SK-MEL-5 (cell line): ENCODE measurements at places on chromosomes 5 and 9.

DNA sequence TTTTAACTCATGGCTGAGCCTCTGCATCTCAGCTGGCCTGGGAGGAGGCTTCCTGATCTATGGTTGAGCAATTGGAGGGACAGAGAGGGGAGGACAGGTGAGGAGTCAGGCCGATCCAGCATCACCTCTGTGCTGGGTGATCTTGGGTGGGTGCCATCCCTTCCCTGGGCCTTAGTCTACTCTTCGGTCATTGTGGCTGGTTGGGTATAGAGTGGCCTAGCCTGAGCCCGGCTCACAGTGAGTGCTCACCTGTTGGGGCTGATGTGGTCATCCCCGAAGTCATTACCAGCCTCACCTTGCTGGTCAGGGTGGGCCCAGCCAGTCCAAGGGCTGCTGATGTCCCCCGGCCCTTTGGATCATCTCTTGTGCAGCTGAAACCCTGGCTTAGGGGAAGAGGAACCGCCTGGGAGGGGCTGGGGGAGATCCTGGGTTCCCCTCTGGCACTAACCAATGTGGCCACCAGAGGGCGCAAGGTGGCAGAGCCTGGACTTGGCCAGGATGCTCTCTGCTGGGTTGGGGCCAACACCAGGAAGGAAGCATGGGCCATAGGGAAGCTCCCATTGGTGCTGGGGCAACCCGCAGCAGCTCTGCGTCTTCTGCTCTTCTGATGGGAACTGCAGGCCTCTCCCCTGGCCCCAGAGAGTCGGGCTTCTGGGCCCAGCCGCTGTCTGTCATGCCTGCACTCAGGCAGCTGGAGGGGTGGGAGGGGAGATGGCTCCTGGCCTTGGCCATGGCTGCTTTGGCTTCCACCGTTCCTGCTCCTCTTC is 17.3 kb upstream of the ODF2 start:
- DNase-seq: peak; percentile 88

DNA sequence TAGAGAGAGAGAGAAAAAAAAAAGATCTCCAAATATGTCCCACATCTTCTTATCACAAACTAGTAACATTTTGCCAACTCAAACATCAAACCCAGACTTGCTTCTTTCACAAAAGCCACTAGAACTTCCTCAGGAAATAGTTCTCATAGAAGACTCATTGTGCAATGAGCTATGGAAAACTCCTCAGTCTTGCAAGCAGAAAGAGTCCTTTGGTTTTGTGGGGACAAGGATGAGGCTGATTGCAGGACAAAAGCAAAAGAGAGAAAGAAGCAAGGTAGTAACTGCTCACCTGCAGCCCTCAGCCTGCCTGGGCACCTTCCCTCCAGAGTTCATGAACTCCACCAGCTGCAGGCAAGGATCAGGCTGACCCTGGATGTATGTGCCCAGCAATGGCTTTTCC is 399.0 kb downstream of the IRX1 start:
- DNase-seq: no peak

- DNase-seq: peak; percentile 84
These were observed 763 bp downstream of the TJP2 start for GRCh38 chr9:69174616-69175463.

DNA sequence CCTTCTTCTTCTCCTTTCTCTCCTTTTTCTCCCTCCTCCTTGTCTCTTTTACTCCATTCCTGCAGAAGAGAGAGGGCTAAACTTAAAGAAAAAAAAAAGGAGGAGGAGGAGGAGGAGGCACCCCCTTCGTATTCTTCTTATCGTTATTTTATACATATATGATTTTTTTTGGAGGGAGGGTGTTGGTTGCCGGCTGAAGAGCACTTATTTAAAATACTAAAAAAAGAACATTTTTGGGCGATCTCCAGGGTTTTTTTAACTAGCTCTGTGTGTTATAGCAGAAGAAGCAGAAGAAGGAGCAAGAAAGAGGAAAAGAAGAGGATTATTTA is 381 bp downstream of the NR2F1 start:
- DNase-seq: no peak

GRCh38 chr9:33785914-33786313 is 9.4 kb upstream of the PRSS3 start:
- peak; percentile 52 for DNase-seq

DNA sequence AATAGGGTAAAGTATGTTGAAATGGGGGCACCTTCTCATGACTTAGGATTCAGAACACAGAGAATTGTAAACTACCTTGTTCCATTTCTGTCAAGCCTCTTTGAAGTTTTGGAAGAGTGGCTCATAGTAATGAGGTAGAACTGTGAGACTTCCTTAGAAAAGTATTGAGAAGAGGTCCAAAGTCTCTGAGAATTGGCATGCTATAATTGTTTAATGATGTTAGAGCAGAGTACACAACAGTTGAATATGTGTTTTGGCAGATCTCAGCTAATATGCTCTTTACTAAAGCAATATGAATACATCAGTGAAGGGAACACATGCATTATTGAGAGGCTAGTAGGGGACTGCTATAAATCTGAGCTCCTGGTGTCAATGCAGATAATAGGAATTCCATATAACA is 579.4 kb upstream of the RIOK2 start:
- DNase-seq: no peak

- DNase-seq: peak; percentile 68
These were observed 205.6 kb downstream of the DENND1A start for GRCh38 chr9:123724211-123724796.

GRCh38 chr5:98968056-98968564 is 39.3 kb upstream of the CHD1 start:
- DNase-seq: no peak

DNA sequence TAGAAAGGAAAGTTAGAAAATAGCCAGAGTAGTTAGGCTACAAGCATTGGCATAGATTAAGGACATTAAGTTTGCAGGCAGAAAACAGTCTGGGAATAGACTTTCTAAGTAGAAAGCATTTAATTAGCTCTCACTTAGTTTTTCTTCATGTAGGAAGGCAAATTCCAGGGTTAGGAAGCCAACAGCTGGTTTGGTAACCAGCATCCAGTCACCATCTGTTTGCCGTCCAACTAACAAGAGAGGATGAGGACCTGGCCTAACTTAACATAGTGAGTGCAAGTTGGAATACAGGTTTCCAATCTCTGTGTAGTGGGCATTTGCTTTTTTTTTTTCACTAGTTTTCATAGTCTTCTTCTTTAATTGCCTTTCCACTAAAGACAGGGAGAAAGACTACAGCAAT is 121.7 kb upstream of the NR3C1 start:
- DNase-seq: no peak

- DNase-seq: no peak
These were observed 315.0 kb downstream of the FER start for GRCh38 chr5:109062664-109063063.

GRCh38 chr5:118450554-118451332 is 537.6 kb downstream of the DTWD2 start:
- no peak for DNase-seq

GRCh38 chr9:5326187-5326586 is 13.5 kb downstream of the RLN1 start:
- DNase-seq: no peak

GRCh38 chr9:136021872-136022681 is 60.9 kb upstream of the UBAC1 start:
- DNase-seq: no peak

DNA sequence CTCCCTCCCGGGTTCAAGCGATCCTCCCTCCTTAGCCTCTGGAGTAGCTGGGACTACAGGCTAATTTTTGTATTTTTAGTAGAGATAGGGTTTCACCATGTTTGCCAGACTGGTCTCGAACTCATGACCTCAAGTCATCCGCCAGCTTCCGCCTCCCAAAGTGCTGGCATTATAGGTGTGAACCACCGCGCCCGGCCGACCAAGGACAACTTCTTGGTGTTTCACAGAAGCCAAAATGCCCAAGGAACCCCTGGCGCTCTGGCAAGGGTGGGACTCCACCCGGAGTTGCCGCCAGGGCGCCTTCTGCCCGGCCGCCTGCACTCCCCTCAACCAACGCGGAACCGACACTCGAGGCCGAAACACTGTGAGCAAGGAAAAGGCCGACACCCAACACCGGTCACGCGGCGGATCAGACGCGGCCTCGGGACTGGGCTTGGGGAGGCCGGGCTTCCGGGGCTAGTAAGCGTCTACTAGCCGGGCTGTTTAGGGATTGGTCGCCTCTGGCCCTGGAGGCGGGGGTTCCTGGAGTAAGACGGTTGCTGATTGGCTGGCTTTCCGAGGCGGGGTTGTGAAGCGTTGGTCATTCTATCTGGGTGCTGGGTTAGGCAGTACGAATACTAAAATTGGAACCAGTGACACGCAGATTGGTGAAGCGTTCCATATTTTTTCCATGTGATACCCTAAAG is 7.7 kb upstream of the CFAP157 start:
- peak; percentile 87 for DNase-seq

- DNase-seq: no peak
These were observed 9.0 kb downstream of the ECPAS start for GRCh38 chr9:111475195-111475594.

DNA sequence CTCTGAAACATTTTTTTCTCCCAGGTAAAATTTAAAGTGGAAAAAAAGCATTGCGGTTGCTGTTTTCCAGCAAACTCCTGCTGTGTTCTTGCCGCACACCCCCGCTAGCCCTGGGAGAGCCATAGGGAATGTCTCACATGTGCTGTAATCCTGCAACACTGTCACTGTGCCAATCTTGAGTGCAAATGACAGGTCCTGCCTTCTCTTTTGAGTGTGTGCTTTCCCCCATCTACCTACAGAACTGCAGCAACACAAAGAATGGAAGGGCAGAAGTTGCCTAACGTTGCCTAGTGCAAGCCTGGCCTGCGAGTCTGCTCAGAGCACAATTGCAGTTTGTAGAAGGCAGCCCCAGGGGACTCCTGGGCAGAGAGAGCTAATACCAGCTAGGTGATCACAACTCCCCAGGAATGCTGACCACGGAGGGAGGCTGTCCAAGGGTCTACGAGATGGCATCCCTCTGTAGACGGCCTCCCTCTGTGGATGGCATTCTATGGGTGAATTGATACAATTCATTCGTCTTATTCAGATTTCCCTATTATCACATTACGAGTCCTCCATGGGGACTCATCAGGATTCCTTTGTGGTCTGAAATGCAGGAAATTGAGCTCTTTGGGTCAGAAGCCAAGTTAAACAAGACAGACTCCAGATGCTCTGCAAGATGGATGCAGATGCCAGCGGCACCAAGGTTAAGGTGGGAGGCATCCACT is 172.6 kb upstream of the S1PR3 start:
- DNase-seq: no peak

DNA sequence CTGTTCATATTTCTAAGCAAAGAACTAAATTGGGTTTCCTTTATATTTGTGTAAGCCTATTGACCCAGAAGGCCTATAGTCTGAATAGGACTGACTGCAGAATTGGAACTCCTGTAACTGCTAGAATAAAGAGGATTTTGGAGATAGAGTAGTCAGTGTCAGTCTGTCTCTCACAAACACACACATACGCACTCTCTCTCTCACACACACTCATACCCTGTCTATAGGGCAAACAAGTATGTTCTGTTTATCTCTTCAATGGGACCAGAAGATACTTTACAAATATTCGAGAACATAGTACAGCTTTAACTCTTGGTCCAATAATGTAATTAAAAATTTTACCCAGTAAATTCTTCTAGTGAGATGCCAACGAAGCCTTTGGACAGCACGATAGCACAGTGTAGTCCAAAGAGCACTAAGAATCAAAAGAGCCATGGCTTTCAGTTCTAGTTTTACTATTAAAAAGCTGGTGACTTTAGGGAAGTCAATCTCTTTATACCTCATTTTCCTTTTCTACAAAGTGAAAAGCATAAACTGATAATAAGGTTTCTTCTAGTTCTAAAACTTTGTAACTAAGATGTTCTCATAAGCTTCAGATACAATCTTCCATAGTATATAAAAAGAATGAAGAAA is 19.3 kb downstream of the ABHD17B start:
- no peak for DNase-seq

GRCh38 chr9:121324755-121325154 is 45.3 kb downstream of the STOM start:
- DNase-seq: no peak

- no peak for DNase-seq
These were observed 44.9 kb downstream of the APBA1 start for GRCh38 chr9:69627281-69627680.

DNA sequence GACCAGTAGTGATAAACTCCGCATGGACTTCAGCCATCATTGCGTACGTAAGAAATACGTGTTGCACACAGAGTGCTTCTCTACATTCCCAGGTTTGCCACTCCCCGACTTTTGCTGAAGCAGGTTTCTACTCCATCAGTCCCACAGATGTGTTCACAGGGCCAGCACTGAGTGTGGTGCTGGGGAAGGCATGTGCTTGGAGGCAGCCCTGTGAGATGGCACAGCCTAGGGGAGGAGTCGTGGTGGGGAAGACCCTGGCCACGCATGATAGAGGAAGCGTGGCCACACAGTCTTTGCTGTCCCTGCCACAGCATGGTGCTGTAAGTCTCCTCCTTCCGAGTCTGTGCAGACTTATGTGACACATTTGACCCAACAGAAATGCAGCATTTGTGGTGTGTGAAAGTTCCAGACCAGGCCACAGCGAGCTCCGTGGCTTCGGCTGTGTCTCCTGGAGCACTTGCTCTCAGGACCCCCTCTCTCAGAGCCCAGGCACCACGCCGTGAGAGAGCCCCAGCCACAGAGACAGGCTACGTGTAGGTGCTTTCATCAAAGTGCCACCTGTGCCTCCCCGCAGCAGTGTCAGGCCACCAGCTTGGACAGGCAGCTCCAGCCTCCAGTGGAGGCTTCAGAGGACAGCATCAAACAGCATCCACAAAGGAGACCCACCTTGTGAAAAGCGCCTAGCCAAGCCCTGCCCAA is 197.8 kb downstream of the AUH start:
- no peak for DNase-seq

- no peak for DNase-seq
These were observed 148.5 kb downstream of the KIAA0825 start for GRCh38 chr5:94469894-94470329.

DNA sequence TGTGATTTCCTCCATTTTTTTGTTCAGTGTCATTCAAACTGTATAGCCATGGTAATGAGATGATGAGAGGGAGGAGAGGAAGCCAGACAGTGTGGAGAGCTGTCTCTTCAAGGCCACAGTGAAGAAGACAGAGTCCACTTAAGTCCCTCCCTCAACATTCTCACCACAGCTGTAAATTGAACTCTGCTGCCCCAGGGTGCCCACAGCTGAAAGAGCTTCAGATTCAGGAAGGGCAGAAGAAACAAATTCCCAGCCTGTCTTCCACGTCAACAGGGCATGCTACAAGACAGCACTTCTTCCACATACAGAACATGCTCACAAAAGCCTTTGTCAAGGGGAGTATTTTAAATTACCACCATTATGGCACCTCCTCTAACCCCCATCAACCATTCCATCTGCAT is 100.4 kb downstream of the KLHL3 start:
- peak; percentile 70 for DNase-seq

DNA sequence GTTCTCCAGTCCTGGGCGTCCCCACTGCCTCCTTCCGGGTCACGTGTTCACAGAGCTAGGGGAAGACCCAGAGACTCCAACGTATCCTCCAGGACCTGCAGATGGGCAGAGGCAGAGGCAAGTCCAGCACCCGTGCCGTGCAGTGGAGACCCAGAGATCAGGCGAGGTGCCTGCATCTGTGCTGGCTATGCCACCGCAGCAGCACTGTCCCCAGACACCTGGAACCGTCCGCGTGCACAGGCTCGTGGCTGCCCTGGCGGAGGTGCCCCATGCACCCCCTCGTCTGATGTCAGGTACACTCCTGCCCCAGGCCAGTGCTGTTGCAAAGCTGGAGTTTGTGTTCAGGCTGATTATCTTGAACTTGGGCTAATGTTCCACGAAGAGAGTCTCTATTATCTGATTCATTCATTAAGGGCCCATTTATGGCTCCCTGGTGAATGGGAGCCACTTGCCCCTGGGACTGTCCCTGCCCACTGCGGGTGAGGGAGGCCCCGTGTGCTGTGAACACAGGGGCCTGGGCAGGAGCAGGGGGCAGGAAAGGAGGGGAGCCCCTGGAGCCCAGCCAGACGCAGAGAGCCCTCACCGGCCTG is 13.7 kb downstream of the IRX4 start:
- DNase-seq: no peak

GRCh38 chr9:134040781-134041648 is 15.7 kb downstream of the BRD3OS start:
- DNase-seq: no peak
